Left kidney (tissue), 8 donors: ENCODE measurements at places on chromosomes 7 and 10.

DNA sequence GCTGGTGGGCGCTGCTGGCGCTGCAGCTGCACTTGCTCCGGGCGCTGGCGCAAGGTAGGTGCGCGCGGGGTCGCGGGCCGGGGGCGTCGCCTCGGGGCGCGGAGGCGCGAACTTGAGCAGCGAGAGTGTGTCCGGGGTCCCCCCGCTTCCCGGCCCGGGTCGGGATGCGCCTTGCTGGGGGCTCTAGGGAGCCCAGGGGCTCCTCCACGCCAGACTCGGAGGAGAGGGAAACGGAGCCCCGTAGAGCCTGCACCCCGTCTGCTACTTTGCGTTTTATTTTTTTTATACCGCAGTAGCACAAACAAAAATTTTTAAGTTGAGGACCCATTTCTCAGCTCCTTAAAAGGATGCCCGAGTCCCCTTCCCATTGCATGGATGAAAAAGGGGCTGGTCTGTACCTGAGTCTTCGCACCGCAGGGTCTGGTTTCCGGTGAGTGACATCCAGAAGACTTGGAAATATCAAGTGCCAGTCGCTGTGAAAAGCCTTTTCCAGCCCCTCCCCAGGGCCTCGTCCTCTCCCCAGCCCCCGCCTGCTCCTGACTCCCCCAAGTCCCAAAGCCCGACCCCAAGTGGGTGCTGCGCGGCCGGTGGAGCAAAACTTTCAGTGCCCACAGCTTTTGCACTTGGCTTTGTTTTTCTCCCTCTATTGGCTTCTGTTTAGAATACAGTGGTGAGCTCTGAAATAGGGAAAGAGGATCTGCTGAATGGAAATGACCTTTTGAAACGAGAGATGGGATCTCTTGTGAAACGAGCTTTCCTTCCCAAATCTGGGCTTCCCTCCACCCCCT is 973 bp downstream of the SDK1 start:
- DNase-seq = peak; percentile 55

DNA sequence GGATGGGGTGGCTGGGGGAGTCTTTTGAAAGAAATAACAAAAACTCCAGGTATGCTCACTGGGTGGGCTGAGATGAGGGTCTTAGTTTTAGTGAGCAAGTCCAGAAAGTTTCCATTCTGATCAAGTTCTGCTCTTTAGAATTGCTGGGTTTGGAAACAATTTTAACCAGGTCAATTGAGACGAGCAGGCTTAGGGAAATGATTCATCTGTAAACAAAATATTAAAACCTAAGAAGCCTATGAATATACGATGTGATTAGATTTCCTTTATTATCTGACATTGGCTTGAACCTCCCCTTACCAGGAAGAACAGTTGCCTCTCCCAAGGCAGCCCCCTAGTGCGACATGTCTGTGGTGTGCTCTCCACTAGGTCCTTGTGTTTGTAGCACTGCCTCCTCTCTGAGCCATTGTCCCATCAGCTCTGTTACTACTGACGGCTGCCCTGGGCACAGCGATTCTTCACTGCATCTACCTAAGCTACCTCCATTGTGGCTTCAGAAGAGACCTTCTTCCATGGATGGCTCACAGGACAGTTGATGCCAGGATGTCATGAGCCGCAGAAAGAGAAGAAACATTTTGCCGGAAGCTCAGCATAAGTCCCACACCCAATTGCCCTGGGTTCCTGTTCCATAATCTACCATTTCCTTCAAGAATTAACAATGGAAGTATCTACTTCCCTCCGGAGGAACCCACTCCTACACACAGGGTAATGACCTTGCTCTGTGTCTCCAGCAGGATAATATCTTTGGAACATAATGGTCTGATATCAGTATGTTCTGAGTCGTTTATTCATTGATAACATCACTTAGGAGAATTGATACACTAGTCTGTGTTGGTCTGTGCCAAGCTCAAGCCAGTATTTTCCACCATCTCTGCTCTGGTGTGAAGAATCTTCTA is 95.1 kb upstream of the ITGB1 start:
- DNase-seq = no peak

GRCh38 chr7:144903201-144903600 is 67.3 kb upstream of the TPK1 start:
- DNase-seq = no peak

DNA sequence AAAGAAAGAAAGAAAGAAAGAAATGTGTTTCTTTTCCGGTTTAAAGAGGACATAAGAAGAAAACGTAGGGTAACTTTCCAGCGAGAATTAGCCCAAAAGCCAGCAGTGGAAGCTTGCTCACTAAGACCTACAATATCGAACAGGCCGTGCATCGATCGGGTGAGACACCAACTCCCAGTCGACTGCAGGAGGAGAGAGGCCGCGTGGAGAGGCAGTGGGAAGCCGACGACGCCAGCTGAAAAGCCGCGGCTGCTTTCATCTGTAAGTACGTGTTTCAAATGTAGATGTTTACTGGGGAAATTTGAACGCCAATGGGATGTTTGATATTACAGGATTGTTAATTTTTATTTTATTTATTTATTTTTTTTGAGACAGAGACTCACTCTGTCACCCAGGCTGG is 28.6 kb upstream of the GIMAP8 start:
- no peak for DNase-seq

DNA sequence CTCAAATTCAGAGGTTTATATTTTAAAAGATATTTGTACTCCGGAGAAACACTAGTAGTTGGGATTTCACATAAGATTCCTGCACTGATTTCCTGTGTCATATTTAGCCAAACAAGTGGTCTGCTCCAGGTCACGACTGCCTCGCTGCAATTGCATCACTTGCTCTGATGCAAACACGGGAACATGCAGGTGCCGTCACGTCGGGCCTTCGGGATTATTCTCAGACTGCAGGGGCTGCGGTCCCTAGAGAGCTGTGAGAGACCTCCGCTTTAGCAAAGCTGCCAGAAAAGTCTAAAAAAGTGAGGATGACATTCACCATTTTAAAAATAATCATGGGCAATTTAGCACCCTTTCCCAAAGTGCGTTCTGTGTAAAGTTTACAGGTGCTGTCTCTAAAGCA is 93.5 kb upstream of the DDC start:
- DNase-seq = no peak

DNA sequence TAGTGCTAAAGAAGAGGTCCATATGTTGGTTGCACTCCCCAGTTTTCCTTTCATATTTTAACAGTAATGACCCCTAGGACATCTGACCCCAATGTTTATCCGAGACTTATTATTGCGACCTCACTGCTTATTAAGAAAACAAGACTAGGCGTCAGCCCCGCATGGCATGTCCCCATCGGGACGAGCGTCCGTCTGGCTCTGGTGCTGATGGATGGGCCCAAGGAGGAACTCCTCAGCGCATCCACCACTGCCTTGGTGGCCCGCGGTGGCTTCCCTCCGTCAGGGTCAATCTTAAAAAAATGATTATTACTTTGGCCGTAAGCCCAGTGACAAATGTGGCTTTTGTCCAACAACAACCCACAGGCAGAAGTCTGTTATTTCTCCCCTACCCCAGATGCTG is 40.1 kb upstream of the CXCL12 start:
- DNase-seq = no peak

DNA sequence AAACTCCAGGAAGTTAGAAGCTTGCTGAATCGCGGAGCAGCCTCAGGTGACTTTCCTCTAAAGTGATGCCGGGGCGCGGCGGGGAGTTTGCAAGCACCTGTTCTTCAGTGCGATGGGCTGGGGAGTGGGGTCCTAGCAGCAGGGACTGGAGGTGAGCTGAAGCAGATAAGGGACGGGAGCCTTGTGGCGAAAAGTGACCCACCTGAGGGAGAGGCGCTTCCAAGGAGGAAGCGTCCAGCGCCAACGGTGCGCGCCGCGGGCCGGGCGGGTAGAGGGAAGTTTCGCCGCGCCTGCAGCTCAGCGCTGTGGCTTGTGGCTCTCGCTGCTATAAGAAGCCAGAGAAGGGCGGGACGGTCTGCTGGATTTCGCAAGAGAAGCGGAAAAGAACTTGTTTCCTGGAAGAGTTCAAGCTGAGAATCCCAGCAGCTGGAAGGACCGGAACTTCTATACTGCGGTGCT is at the start of gene STEAP4:
Gene STEAP4, minus strand, starts transcription at position 305 of the 459 bp plus-strand sequence. CDS start 22,625 bp downstream, outside the sequence.
- DNase-seq = peak; percentile 46

GRCh38 chr10:130015075-130015695 is 51.1 kb upstream of the EBF3 start:
- no peak for DNase-seq
